ENCODE measurements at places on chromosomes 13 and 19. TPM values are rescaled to one million over a fixed set of nuclear protein-coding genes. Genes with fewer than 3 reads are reported as not detected.

GRCh38 chr19:6065685-6066374, 44.5 kb downstream of the RFX2 start:
- DNase-seq, result no peak

DNA sequence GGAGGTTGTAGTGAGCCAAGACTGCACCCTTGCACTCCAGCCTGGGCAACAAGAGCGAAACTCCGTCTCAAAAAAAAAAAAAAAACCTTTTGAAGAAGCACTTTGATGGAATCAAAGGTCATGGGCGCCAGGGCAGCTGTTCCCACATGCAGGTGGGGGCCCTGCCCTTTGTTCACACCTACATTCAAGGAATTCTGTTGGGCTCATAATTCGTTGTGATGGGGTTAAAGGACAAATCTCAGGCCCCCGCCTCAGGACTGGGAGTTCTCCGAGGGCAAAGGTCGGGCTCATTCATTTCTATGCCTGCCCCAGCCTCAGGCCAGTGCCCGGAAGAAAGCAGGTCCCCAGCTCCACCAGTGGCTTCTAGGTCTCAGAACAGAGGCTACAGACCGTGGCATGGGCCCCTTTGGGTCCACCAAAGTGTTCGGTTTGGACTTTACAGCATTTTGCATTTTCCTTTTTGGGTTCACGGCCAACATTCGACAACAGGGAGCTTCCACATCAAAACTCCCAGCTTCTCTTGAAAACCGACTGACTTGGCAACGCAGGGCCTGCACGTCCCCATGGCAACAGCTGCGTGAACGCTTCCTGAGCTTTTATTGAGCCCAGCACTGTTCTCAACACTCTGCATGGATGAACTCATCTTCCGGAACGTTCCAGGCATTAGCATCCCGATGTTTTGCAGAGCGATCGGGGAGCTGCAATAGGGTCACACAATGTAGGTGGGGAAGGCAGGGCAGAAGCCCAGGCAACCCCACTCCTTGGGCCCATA, 10.1 kb upstream of the GTF2F1 start:
- DNase-seq, result no peak

DNA sequence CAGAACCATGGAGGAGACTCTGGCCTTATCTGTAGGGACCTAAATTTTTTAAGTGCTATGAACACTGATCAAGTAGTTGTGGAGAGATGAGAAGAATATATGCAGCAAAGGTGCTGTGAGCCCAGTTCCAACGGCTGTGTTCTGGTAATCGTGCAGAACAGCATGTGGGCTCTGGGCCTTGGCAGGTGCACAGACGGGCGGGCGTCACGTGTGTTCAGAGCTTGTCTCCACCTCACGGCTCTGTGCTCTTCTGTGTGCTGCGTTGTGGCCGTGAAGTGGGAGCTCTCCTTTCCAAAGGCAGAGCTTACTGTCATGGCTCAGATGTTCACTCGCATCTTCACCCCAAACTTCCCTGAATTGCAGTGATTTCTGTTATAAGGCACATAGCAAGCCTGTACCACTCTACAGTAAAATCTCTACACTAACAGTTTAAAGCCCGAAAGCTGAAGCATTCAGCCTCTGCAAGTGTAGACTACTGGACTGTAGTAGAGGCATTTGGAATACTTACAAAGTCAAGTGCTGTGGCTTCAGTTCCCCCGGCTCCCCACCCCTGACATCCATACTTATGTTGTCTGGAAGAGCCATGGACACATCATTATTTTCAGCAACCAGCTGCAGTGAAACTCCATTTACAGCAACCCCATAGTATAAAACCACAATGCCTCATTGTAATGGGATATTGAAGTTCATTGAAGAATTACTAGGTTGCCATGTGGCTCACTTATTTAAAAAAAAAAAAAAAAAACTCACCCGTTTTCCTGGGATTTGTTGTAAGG, 27.5 kb upstream of the TEX29 start:
- DNase-seq, result no peak

GRCh38 chr13:99266827-99267226, 8.6 kb upstream of the GPR18 start:
- no peak for DNase-seq

- DNase-seq, result no peak
Measured at GRCh38 chr13:46154136-46154801, 27.7 kb downstream of the LCP1 start.

- no peak for DNase-seq
Measured at GRCh38 chr13:24625331-24625731, 54.9 kb upstream of the ATP12A start.

DNA sequence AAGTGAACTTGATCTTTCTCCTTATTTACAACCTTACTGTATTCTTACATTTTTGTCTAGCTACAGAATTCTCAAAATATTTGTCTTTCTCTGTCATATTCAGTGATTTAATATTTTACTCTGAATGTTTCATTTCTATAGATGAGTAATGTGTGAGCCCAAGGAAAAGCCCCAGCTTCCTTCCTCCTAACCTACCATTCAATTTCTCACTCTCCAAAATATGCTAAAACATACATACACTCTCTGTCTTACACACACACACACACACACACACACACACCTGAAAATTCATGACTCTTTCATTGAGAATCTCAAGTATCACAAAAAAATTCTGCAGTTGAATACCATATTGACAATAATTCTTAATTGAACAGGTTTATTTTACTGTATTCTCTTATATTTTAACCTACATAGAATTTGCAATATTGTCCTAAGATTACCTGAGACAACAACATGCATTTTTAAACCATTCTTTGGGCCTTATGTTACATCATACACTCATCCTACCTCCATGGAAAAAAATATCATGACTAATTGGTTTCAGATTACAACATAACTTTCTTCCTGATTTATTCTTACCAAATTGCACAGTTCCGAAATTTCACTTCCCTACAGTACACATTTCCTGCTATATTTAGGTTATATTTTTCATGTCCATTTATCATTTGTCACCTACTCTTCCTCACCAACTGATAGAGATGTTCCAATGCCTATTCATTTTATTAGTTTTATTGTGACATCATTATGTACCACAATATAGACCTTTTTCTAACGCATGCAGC, 1965.6 kb upstream of the PCDH20 start:
- no peak for DNase-seq

- no peak for DNase-seq
Measured at GRCh38 chr13:71517004-71517403, 350.0 kb downstream of the DACH1 start.

DNA sequence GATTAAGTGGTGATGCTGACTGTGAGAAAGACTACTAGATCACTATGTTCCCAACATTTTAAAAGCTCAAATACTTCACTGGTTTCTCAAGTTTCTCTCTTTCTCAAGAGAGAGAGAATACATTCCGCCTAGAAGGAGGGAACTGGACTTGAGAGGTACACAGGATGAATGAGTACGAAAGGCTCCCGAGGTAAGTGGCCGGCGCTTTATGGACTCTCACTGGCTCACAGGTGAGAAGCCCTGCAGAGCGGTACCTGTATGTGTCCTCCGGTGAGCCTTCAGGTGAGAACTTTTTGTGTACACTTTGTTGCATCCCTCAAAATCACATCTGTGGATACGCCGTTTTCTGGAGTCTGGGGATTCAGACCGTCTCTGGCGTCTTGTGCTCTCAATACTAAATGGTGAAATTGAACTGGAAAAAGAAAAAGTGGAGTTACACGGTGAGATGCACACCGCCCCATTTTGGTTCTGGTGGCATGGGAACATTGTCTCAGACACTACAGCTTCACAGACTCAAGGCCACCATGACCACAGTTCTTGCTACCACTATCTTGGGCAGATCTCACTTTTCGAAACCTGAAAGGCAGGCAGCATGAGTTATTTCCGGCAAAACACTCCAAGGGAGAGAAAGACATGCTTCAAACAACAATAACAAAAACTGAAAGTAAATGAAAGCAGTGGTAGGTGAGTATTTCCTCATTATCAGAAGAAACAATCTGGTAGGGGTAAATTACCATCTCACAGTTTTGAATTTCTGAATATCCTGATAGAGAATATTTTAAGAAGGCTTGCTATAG, 418.9 kb downstream of the KLF12 start:
- DNase-seq, result peak; percentile 50

DNA sequence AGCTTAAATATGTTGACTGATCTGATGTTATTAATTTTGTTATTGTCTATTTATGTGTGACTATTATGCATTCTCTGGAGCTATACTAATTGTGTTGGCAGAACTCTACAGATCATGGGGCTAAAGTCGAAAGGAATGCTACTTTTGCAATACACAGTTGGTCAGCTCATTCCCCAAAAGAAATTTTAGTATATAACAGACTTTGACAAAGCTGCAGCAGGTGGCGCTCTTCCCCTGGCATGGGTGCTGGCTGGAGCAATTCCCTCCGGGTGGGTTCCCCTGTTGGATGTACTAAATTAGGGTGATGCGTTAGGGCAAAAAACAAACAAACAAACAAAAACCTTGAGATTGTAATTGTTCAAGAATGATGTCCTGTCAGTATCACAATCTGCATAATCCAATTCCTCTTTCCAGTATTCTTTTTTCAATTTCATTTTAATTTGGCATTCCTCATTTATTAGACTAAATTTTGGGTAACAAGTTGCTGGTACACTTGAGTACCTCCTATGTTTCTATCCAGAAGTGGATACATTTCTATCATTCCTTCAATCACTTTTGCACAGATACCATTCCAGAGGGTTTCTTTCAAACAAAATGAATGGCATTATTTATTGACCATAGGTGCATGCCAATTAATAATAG, 322.8 kb upstream of the EDNRB start:
- no peak for DNase-seq

DNA sequence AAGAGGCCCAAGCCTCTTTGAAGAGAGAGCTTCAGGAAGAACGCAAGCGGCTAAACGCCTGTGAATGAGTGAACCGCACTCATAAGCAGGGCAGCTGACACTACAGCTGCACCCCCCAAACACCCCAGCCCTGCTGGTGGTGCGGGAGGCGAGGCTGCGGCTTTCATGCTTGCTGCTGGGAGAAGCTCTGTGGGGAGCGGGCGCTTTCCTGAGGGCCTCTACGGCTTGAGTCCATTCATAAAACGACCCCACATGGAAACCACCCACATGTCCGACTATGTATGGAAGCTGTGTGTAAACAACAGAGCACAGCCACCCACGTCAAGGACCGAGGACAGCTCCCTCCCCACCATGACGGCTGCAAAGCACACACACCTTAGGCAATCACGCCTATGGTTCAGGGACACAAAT, 5.5 kb downstream of the AP3D1 start:
- DNase-seq, result no peak

DNA sequence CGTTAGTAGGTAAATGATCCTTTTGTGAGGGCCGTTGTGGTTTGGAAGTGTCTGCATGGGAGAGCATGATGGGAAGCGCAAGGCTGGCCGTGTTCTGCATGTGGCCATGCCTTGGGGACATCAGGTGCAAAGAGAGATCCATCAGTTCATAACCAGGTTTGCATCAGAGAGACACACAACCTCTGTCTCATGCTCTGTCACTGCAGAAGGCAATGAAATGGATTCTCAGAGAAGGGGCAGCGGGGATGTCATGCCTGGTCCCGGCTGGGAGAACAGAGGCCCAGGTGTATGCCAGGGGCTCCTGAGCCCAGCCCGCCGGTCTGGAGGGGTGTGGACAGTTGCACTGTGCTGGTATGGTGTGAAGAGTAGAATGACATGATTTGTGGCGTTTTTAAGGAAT, 60.2 kb downstream of the GGACT start:
- DNase-seq, result no peak

- no peak for DNase-seq
Measured at GRCh38 chr19:40811478-40812341, 12.7 kb downstream of the EGLN2 start.

The FKBP8 gene
- 420 TPM for total RNA-seq

The SPRY2 gene
- 44.4 TPM for total RNA-seq

The CNFN gene
- 2.5 TPM for total RNA-seq

The IGFL1 gene
- total RNA-seq, result not detected

The ZNF578 gene
- total RNA-seq, result 1.4 TPM

The C19orf81 gene
- 1.1 TPM for total RNA-seq
